ENCODE measurements at places on chromosomes 5 and 9. TPM values are rescaled to one million over a fixed set of nuclear protein-coding genes. Genes with fewer than 3 reads are reported as not detected.

- DNase-seq: no peak
Observed at GRCh38 chr9:35974800-35975199, 16.8 kb upstream of the OR2S2 start.

DNA sequence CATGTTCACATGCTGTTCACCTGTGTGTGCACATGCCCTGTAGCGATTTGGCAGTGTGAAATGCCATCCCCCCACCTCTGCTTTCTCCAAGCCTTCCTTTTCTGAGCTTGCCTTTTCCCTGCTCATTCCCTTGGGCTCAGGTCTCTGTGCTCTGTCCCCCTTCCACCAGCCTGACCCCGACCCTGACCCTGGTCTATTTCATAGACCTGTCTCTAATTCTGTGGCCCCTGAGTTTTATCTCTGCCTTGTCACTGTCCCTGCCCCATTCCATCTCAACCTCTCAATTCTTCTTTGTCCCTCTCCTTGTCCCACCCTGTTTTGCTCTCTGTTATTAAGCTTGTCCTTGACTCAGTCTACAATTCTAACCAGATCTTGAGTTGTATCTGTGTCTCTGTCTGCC is 735 bp downstream of the ARAP3 start:
- no peak for DNase-seq

DNA sequence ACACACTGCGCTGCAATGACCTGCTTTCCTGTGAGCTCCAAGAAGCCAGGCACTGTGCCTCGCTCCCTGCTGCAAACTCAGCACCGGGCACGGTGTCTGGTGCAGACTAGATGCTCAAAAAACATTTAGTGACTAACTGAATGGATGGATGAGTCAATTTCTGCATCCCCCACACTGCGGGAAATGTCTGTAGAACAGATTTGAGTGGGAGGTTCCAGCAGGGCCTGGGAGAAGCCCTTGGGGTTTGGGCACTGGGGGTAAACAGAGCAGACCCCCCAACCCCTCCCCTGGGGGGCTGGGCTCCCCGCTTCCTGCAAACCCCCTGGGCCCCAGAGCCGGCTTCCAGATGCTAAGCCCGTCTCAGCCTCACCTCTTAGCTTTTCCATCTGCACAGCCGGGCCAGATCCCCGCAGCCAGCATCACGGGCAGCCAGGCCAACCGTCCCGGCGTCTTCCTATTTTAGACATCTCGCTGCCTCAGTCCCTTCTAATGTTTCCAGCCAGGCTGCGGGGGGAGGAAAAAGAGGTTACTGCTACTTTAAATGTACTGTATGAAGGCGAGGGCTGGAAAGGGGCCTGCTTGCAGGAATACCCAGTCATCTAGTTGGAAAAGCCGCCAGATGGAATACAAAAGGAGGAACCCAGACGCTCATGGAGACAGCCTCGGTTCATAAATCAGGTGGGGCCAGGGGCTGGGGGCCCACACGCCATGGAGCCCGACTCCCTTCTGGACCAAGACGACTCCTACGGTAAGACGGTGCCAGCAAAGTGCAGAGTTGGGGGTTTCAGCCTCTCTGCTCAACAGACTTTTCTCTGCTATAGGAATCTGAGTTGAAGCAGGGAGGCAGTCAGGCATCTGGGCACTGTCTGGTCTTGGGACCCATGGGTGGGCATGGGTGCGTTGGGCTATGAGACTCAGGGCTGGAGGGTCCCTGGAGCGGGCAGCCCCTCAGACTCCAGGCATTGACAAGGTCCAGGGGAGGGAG is 67.1 kb upstream of the GGTA1 start:
- no peak for DNase-seq

DNA sequence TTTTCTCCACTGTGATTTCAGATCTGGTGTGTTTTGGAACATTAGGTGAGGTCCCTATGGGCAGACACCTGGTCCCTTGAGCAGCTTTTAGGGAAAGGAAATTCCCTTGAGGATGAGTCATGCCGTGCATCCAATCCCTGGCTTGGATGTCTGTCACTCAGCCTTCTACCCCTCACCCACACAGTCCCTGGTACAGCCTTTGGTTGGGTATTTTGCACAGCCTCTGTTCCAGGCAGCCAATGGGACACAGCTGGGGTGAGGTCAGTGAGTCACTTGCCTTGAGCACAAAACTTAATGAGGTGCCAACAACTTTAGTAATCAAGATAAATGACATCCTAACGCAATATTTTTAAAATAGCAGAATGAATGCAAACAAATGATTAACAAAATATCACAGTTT is 22.7 kb upstream of the SVEP1 start:
- no peak for DNase-seq

DNA sequence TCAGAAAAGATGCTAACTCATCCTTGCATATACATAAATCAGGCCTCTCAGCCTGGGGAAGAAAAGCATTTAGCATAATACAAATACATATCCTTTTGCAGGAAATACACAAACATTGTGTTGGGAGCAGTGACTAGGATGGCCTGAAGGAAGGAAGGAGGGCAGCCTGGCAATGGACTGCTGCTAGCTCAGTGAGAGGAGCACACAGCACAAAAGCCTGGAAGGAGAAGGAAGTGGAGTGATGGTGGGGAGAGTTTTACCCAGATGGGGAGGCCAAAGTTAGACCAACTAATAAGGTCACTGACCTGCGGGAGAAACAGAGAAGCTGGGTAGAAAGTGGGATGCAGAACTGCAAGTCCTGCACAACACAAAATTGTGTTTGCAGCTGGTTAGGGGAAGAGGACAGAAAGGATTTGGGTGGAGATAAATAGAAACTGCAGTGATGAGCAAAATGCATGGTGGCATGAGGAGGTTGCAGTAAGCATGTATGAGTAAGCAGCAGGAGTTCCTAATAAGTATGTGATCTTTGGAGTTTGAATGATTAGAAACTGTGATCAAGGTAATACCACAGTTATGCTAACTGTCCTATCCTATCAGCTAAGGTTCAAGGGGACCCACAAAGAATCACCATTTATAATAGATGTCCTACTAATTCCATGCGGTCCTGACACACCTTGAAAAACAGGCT is 39.5 kb downstream of the SEMA6A start:
- DNase-seq: no peak

DNA sequence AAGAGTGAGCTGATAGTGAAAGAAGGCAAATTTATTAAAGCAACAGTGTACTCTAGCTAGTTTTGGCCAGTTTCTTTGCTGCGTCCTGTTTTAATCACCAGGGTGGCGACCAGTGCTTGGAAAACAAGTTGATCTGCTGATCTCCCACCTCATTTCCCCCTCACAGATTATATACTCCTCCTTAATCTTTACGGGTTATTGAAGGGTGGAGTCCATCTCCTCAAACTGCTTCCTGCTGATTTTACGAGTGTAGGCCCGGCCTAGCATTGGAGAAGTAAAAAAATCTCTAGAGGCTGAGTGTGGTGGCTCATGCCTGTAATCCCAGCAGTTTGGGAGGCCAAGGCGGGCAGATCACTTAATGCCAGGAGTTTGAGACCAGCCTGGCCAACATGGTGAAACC is 14.0 kb upstream of the CFAP95 start:
- no peak for DNase-seq

- DNase-seq: no peak
Observed at GRCh38 chr5:139787257-139787567, 8.4 kb upstream of the PSD2 start.

- peak; percentile 65 for DNase-seq
Observed at GRCh38 chr5:58255970-58256369, 203.9 kb downstream of the PLK2 start.

DNA sequence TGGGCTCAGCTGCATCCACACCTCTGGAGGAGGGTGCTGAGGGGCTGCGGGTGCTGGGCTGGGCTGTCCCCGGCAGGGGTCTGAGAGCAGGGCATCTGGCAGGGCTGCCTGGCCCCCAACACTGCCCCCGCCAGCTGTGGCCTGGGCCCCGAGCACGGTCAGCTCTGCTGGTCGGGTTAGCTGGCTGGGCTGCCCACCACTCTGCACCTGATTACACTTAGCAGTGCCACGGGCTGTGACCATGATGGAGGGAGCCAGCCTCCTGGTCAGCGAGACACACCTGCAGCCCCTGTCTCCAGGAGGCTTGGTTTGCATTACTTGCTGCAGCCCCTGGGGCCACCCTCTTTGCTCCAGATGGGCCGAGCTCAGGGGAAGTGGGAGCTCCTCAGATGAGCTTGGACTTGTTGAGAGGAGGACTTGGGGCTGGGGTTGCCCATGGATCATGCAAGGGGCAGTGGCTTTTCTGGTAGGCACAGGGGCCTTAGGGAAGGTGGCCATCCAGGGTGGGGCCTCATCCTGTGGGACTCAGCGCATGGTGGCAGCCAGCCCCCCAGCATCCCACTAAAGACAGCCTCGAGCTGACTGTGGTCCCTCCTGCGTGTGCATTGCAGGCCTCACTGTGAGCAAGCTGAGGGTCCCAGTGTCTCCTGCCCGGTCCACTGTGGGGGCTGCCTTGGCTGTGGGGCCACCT is 132.0 kb upstream of the FAM120A start:
- DNase-seq: no peak

DNA sequence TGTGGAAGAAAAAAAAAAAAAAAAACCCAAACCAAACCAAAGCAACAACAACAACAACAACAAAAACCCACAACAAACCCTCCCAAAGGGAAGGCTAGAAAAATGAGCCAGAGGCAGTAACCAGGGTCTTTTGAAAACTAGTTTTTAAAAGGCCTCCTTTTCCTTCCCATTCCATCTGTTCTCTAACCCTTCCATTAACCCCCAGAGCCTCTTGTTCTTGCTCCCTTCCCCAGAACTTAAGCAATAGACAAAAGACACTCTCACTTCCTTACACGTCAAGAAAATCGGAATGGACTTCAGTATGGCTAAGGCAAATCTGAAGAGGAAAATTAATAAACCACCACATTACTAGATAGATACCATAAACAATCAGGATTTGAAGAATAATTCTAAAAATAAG is 292.8 kb downstream of the ARL15 start:
- DNase-seq: no peak

- no peak for DNase-seq
Observed at GRCh38 chr5:136032564-136032963, 3.8 kb downstream of the TGFBI start.

Gene SPACA9
- total RNA-seq: 1.3 TPM

Gene DDX4
- total RNA-seq: not detected

Gene HAND1
- total RNA-seq: not detected

Gene LRRC70
- total RNA-seq: 38.6 TPM
